ENCODE measurements at places on chromosomes 6 and 20.

DNA sequence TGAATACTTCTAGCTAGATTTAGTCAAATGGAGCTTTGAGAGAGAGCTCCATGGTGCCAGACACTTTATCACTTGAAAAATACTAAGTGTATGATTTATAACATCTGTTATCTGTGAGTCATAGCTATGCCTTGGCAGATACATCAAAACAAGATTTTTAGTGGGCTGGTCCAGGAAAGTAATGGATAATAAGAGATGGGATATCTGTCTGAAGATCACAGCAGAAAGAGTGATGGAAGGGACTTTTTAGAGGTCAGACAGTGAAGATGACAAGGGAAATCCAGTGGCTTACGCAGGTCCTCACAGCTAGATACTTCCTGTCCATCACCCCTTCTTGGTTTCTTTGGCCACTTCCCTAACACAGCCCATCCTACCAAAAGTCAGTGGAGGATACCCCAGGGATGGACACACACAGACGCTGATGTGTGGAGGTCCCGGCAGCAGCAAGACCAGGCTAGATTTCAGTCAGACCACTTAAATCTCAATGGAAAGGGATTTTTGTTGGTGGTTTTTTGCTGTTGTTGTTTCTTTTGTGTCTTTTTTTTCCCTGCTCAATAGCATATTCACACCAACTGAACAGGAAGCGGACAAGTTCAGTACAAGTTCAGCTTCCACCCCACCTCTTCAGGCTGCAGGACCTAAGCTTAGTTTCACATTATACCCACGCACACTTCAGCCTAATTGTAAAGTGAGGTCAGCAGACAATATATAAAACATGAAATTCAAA, 209.3 kb downstream of the ALDH8A1 start:
- no peaks in the 10 kb centered on the region for H3K4me1 ChIP-seq
- no peak overlapping the region for H3K27ac ChIP-seq
- no peaks in the 10 kb centered on the region for H3K36me3 ChIP-seq
- DNase-seq: no peak
- no peak overlapping the region for H3K4me3 ChIP-seq
- no peaks in the 10 kb centered on the region for H3K27me3 ChIP-seq

DNA sequence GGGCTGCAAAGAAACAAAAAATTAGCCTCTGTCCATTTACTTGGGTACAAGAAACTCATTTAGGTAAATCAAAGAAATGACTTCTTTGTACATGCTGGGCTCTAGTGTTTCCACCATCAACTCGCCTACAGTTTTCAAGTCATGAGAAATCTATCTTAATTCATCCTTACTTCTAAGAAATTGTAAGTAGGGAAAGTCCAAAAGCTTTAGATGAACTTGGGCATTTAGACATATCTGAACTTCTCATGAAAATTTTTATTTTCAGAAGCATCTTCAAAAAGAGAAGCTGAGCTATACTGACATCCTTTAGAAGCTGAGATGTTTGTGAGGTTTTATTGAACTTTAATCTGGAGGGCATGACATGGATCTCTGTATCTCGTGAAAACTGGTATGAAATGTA, 117.3 kb downstream of the MYB start:
- H3K4me3 ChIP-seq: no peak overlapping the region
- no peaks in the 10 kb centered on the region for H3K27me3 ChIP-seq
- H3K36me3 ChIP-seq: no peaks in the 10 kb centered on the region
- DNase-seq: no peak
- H3K27ac ChIP-seq: no peak overlapping the region
- no peaks in the 10 kb centered on the region for H3K4me1 ChIP-seq

- DNase-seq: no peak
- no peak overlapping the region for H3K27ac ChIP-seq
- no peaks in the 10 kb centered on the region for H3K36me3 ChIP-seq
- no peaks in the 10 kb centered on the region for H3K27me3 ChIP-seq
- H3K4me3 ChIP-seq: no peak overlapping the region
- no peaks in the 10 kb centered on the region for H3K4me1 ChIP-seq
Measured at GRCh38 chr6:108518714-108519576, 41.8 kb upstream of the FOXO3 start.

DNA sequence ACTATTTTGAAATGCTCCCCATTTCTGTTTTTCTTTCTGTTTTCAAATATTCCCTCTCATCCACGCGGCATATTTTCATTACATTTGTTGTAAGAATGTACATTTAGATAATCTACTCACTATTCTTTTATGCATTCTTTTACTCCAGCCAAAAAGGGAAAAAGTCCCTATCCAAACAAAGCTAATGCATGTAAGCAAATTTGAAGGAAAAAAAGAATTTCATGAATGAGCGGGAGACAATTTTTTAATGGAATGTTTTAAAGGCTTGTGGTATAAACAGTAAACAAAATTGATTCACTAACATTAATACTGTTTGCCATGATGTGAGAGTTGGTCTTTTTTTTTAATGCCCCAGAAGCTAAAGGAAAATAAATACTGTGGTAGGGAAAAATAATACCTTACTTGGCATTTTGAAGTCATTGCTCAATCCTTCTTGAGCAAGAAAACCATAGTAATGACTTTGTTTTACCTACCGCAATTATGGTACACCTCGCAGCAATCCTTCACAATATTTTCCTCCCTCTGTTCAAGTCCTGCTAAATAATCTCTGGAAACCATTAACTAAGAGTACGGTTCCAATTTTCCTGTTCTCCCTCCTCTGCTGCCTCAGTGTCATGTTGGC, 79.0 kb downstream of the BACH2 start:
- H3K27ac ChIP-seq: peak overlapping the region; percentile 84
- peak overlapping the region; percentile 27 for H3K4me3 ChIP-seq
- DNase-seq: no peak
- H3K36me3 ChIP-seq: no peaks in the 10 kb centered on the region

- no peaks in the 10 kb centered on the region for H3K27me3 ChIP-seq
- H3K27ac ChIP-seq: no peak overlapping the region
- H3K4me1 ChIP-seq: peaks cover 5% of the 10 kb centered on the region
Measured at GRCh38 chr20:47664744-47665143, 120.5 kb downstream of the SULF2 start.

- H3K27ac ChIP-seq: no peak overlapping the region
- no peak overlapping the region for H3K4me3 ChIP-seq
- H3K36me3 ChIP-seq: no peaks in the 10 kb centered on the region
- H3K4me1 ChIP-seq: no peaks in the 10 kb centered on the region
- no peak for DNase-seq
- H3K27me3 ChIP-seq: no peaks in the 10 kb centered on the region
Measured at GRCh38 chr6:73285674-73286283, 22.8 kb upstream of the KHDC1 start.

DNA sequence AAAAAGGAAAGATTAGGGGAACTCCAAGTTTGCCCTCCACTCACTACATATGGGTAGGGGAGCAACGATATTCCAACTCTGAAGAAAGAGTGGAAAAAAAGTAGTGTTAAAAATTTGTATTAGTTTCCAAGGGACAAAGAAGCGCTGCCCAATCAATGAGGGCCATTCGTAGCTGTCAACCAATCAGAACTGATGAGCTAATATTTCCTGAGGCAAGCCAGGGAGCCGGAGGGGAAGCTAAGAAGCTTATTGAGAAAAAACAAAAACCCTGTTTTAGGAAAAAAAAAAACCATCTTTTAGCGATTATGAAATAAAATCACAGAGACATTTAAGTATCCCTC, 59.5 kb downstream of the TRIM38 start:
- H3K27me3 ChIP-seq: no peaks in the 10 kb centered on the region
- peaks cover 17% of the 10 kb centered on the region for H3K4me1 ChIP-seq
- peak; percentile 89 for DNase-seq
- H3K4me3 ChIP-seq: peak overlapping the region; percentile 49

- no peak for DNase-seq
- no peak overlapping the region for H3K27ac ChIP-seq
- H3K4me1 ChIP-seq: peaks cover 19% of the 10 kb centered on the region
- H3K27me3 ChIP-seq: no peaks in the 10 kb centered on the region
- no peaks in the 10 kb centered on the region for H3K36me3 ChIP-seq
Measured at GRCh38 chr6:107661291-107661690, 162.8 kb downstream of the SCML4 start.

- H3K4me1 ChIP-seq: no peaks in the 10 kb centered on the region
Measured at GRCh38 chr6:130827247-130828149, at the start of gene SMLR1. SMLR1 (plus strand) TSS chr6:130827406; CDS start chr6:130827414, 8 bp downstream.

GRCh38 chr6:44115866-44116265, 11.4 kb downstream of the MRPL14 start:
- H3K4me3 ChIP-seq: no peak overlapping the region
- H3K4me1 ChIP-seq: peaks cover 48% of the 10 kb centered on the region
- peak overlapping the region; percentile 67 for H3K27ac ChIP-seq

DNA sequence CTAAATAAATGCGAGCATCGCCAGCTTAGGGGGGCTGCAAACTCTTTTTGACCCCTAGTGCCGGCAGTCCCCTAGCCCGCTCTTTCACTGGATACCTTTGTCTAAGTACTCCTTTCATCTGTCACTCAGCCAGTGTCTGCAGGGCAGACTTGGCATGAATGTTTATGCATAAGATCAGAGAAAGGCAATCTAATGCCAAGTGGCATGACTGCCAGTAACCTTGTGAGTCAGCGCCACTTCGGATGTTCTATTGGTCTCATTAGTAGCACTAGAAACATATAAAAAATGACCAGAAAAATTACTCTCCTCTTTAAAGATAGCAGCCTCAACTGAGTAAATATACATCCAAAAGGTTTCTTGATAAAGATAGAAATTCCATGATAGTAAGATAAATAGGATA, 192.2 kb downstream of the TBC1D32 start:
- H3K4me1 ChIP-seq: no peaks in the 10 kb centered on the region
- DNase-seq: no peak
- no peaks in the 10 kb centered on the region for H3K36me3 ChIP-seq
- no peak overlapping the region for H3K4me3 ChIP-seq

DNA sequence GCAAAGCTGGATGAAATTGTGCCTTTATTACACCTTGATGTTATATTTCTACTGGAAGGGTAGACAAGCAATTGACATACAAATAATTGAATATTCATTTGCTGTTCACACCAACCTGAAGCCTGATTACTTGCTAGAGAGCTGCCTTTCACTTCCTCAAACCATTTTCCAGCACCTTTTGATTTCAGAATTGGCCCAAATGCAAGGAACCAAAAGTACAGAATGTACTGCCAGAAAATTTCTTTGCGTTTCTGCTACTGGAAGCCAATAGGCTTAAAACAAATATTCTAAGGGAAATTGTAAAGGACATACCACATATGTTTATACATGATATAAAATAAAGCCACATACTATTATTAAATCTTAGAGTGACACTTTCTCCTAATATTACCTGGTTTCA, 94.5 kb downstream of the RFPL4B start:
- H3K27ac ChIP-seq: no peak overlapping the region
- H3K4me3 ChIP-seq: no peak overlapping the region
- no peaks in the 10 kb centered on the region for H3K27me3 ChIP-seq
- no peak for DNase-seq
- H3K4me1 ChIP-seq: no peaks in the 10 kb centered on the region
- H3K36me3 ChIP-seq: no peaks in the 10 kb centered on the region

- no peaks in the 10 kb centered on the region for H3K27me3 ChIP-seq
- no peaks in the 10 kb centered on the region for H3K36me3 ChIP-seq
- H3K4me1 ChIP-seq: no peaks in the 10 kb centered on the region
- DNase-seq: peak; percentile 13
- no peak overlapping the region for H3K27ac ChIP-seq
- no peak overlapping the region for H3K4me3 ChIP-seq
Measured at GRCh38 chr6:43935921-43936439, 166.0 kb downstream of the VEGFA start.

GRCh38 chr6:16925461-16925860, 164.2 kb upstream of the ATXN1 start:
- no peak overlapping the region for H3K4me3 ChIP-seq
- H3K27ac ChIP-seq: no peak overlapping the region
- no peaks in the 10 kb centered on the region for H3K36me3 ChIP-seq
- no peak for DNase-seq
- no peaks in the 10 kb centered on the region for H3K27me3 ChIP-seq

DNA sequence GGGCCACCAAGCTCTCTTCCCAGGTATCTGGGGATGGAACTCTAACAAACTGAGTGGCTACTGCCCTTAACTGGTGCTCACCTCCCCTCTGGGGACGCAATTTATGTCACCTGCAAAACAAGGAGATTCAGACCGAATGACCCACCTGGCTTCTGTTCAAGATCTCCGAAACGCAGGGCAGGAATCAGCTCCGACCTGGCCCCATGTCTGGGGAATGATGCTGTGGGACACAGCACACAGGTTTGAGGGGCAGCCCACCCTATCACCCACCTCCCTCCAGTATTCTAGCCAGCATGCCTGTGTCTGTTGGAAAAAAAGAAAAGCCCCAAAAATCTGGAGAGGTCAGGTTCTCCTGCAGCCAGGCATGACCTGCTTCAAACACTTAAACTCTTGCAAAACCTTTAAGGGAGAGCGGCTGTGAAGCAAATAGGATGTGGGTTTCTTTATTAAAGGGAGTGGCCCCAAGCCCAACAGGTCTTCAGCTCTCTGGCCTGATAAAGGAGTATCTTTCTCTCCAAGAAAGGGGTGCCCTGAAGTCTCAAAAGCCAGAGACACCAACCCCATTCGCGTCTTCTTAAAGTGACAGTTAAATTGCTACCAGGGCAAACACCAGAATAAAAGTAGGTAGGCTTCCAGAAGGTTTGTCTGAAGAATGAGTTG, 6.4 kb downstream of the PREX1 start:
- DNase-seq: no peak
- H3K36me3 ChIP-seq: no peaks in the 10 kb centered on the region
- no peak overlapping the region for H3K4me3 ChIP-seq
- no peak overlapping the region for H3K27ac ChIP-seq
- H3K27me3 ChIP-seq: no peaks in the 10 kb centered on the region

- H3K27ac ChIP-seq: no peak overlapping the region
- no peaks in the 10 kb centered on the region for H3K4me1 ChIP-seq
- H3K27me3 ChIP-seq: no peaks in the 10 kb centered on the region
Measured at GRCh38 chr6:7424967-7425807, 35.6 kb downstream of the RIOK1 start.

- DNase-seq: no peak
- H3K27ac ChIP-seq: no peak overlapping the region
- no peaks in the 10 kb centered on the region for H3K4me1 ChIP-seq
- no peaks in the 10 kb centered on the region for H3K27me3 ChIP-seq
Measured at GRCh38 chr6:114063956-114064355, 93.0 kb upstream of the HDAC2 start.

DNA sequence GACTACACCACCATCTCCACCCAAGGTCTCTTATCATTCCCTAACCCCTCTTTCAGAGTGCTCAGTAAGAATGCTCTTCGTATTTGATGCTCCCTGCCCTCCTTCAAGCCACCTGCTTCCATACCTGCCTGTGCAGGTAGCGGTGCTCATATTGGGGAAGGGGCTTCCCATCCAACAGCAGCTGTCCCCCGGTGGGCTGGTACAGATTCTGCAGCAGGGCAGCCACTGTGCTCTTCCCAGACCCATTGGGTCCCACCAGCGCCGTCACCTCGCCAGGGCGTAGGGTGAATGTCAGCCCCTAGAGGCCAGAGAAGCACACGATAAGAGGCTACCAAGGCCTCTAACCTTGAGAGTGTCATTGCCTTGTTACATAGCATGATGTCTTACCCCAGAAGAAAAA, 3.9 kb upstream of the PSMB8 start:
- no peak overlapping the region for H3K4me3 ChIP-seq
- peak; percentile 34 for DNase-seq
- H3K27me3 ChIP-seq: no peaks in the 10 kb centered on the region
- peaks cover 33% of the 10 kb centered on the region for H3K36me3 ChIP-seq
- peaks cover 26% of the 10 kb centered on the region for H3K4me1 ChIP-seq
- no peak overlapping the region for H3K27ac ChIP-seq

Data from sigmoid colon (tissue), 7 donors.